ENCODE measurements at places on chromosomes 16 and 17. TPM values are rescaled to one million over a fixed set of nuclear protein-coding genes. Genes with fewer than 3 reads are reported as not detected.

The RBFOX1 gene
- 0.12 TPM for total RNA-seq

The ASPHD1 gene
- 6.7 TPM for total RNA-seq

DNA sequence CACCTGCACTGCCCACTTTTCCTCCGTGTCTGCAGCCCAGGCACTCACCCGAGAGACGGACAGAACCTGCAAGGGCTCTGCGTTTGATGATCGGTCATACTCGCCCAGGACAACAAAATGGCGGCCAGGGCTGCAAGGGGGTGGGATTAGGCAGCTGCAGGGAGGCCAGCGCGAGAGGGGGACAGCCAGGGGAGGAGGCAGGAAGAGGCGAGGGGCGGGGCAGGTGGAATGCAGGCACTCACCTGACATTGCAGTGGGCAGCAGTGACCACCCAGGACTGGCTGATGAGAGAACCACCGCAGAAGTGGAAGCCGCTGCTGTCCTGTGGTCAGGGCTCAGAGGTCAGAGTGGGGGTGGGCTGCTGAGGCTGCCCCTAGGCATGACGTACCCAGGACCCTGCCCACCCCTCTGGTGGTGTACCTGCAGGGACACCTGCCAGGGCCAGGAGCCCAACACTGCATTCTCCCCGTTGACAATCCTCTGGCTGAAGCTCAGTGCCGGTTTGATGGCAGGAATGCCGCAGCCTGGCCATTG is 917 bp downstream of the CTRL start:
- peak; percentile 54 for DNase-seq

GRCh38 chr17:6559753-6560215 is 3.4 kb upstream of the PITPNM3 start:
- DNase-seq: no peak

DNA sequence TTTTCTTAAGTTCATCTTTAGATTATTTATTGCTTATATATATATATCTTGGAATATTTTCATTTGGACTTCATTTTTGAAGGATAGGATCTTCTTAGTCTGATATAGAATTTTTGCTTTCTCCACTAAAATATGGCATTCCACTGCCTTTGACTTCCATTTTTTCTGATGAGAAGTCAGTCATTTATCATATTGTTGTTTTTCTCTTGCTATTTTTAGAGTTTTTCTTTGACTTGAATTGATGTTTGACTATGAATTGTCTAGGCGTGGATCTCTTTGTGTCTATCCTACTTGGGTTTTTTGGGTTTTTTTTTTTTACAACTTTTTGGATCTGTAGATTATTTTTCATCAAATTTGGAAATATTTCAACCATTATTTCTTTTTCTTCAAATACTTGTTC is 67.7 kb downstream of the NLK start:
- no peak for DNase-seq

DNA sequence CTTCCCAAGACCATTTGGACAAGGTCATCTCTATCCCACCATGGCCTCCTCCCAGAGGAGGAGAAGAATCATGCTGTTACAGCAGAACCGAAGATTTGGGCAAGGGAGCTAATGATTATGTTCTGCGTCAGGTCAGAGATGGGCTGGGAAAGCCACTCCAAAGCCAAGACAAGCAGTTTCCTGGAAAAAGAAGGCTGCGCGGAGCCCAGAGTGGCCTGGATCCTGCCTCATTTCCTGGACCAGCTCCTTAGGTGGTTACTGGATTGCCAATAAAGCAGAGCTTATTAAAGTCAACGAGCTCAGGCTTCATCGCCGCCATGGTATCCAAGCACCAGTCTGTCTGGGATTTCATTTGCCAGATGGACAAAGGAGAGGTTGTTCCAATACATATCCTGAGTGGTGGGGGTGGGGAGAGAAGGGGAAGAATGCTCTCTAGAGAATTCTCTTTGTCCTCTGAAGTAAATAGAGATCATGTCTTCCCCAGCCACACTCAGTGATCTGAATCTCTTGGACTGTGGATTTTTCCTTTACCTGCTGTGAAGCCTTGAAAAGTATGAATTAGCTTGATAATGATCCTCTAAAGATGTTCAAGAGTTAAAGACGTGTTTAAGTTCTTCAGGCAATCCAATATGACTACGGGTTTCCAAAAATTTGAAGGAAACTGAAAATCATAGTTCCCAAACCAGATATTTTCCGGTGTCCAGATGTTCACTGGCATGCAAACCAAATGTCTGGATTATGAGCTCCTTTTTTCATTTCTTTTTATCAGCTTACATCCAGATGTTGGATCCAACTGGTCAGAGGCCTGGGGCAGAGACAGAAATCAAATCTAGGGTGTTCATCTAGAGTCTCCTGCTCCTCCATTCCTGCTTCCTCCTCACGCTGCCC is 17.7 kb downstream of the PRAC1 start:
- no peak for DNase-seq

DNA sequence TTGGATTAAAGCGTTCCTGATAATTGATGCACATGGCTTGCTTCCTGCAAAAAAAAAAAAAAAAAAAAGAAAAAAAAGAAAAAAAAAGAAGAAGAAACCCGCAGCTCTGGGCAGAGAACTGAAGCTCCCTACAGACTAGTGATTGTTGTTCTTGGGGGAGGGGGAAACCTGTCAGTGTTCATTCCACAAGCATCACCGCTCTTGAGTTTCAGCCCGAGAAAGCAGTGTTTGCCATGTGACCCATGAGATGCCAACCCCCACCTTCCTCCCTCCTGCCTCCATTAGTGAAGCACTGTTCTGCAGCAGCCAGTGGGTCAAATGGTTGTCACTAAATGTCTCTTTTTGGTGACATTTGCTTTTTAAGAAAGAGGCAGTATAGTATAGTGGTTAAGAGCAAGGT is 1.7 kb downstream of the USP43 start:
- DNase-seq: no peak

- DNase-seq: no peak
These were observed 61.7 kb upstream of the MRC2 start for GRCh38 chr17:62565817-62566216.

DNA sequence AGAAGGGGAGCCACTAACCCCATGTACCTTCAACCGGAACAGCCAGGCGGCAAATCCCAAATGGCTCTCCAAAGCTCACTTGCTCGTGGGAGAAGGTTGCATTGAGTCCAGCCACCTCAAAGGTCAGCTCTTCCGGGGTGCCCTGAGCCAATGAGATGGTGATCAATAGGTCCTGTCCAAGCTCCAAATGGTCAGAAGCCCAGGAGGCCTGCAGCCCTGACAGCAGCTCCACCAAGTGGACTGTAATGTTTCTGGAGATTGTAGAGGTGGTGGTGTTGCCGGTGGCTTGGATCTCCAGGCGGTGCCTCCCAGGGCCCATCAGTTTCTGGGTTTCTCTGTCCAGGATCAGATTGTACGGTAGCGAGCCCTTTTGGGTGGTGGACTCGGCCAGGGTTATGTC is 39.9 kb upstream of the BCO1 start:
- DNase-seq: no peak

DNA sequence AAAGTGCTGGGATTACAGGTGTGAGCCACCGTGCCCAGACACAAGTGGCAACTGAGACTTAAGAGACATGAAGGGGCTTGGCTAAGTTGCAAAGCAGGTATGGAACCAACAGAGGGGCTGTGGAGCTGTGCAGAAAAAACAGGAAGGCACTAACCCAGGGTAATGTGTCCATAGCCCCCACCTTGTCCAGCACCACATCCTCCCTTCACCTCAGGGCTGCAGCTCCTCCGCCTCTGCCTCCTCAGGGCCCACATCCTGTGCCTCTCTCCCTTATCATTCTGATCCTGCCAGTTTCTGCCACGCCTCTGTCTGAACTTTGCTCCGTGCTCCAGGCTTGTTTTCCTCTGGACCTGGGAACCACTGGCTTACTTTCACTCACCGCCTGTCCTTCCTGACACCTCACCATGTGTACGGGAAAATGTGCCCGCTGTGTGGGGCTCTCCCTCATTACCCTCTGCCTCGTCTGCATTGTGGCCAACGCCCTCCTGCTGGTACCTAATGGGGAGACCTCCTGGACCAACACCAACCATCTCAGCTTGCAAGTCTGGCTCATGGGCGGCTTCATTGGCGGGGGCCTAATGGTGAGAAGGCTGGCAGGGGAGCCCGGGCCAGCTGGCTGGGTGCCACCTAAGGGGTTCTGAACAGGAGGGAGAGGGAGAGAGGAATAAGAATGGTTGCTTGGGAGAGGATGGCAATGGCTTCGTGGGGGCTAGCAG is at the start of gene TM4SF5:
TSS of gene TM4SF5 (plus strand) at position 368 of the 716 bp plus-strand sequence. CDS start at position 405, 37 bp downstream.
- DNase-seq: peak; percentile 14

DNA sequence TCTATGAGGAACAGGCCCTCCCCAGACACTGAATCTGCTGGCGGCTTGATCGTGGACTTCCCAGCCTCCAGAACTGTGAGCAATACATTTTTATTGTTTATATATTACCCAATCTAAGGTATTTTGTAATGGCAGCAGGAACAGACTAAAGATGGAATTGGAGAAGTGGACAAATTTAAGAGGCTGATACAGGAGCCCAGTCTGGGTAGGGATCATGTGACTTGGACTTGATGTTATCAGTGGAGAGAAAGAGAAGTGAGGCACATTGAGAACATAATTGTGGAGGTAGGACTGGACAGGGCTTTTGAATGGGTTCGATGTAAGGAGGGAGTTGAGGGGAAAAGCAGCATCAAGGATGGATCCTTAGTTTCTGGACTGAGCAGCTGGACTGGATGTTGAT is 93.8 kb downstream of the USP31 start:
- no peak for DNase-seq

- peak; percentile 31 for DNase-seq
These were observed 2.0 kb downstream of the MAF start for GRCh38 chr16:79598348-79599181.

- DNase-seq: no peak
These were observed 214.1 kb downstream of the ANKFN1 start for GRCh38 chr17:56367366-56367765.

DNA sequence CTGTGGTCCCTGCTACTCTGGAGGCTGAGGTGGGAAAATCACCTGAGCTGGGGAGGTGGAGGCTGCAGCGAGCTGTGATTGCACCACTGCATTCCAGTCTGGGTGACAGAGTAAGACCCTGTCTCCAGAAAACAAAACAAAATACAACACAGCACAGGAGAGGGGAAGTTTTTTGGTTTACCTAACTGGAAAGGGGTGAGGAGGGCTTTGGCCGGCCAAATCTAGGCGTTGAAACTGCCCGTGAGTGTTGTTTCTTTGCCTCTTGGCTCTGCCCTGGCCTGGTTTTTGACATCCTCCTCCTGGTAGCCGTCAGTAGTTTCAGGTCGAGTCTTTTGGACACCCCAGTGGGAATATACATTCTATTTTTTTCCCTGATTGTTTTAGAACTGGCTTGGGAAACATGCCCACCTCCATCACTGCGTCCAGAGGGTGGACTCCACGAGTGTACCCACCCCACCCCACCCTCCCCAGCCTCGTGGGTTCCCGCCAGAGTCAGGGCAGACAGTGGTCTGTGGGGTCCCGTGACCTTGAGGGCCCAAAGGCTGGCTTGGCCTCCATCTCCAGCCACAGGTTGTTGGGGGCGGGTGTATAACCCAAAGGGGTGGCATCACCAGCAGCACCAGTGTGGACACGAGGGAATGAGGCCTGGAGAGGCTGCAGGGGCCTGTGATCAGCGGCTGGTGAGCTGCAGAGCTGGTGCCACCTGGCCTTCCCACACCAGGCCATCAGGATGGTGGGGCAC is 42.7 kb downstream of the NT5M start:
- no peak for DNase-seq

DNA sequence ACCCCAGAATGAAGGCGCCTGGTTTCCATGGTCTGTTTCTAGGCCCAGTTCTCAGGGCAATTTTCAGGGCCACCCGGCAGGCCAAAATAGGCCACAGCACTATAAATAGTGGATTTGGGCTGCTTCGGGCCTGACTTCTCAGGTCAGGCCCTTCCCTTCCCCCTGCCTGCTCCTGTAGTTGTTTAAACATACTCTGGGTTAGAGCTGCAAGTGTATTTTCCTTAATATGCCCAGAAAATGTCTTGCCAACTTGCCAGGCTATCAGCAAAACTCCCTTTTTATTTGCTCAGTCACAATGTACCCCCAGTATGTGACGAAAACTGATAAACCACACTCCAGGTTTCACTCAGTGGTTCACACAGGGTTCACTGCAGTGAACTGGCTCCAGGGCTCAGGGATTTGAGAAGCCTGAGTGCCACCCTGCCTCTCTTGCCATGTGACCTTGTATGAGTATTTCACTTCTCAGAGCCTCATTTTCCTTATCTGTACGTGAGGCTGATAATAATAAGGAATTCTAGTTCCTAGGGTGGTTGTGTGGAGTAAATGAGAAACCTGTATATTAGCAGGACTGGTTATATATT is 76.5 kb downstream of the GPRC5B start:
- no peak for DNase-seq
